ENCODE measurements at places on chromosomes 2 and 18.

GRCh38 chr2:26668041-26668440 lies 24.5 kb upstream of the KCNK3 start:
- no peak for DNase-seq

- DNase-seq: no peak
These were observed 14.1 kb upstream of the PMAIP1 start for GRCh38 chr18:59885579-59886163.

DNA sequence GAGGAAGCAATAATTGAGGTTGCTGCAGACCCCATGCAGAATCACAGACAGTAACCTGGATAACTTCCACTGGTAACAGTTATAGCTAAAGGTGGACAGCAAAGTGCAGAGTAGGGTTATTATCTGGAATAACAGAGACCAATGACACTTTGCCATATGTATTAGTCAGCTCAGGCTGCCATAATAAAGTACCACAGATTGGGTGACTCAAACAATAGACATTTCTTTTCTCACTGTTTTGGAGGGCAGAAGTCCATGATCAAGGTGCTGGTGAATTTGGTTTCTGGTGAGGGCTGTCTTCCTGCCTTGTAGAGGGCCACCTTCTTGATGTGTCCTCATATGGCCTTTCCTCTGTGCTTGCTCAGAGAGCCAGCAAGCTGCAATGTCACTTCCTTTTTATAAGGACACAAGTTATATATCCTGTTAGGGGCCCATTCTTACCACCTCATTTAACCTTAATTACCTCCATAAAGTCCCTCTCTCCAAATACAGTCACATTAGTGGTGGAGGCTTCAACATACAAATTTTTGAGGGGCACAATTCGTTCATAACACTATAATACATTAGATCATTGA lies 191.0 kb upstream of the LRP1B start:
- DNase-seq: no peak

DNA sequence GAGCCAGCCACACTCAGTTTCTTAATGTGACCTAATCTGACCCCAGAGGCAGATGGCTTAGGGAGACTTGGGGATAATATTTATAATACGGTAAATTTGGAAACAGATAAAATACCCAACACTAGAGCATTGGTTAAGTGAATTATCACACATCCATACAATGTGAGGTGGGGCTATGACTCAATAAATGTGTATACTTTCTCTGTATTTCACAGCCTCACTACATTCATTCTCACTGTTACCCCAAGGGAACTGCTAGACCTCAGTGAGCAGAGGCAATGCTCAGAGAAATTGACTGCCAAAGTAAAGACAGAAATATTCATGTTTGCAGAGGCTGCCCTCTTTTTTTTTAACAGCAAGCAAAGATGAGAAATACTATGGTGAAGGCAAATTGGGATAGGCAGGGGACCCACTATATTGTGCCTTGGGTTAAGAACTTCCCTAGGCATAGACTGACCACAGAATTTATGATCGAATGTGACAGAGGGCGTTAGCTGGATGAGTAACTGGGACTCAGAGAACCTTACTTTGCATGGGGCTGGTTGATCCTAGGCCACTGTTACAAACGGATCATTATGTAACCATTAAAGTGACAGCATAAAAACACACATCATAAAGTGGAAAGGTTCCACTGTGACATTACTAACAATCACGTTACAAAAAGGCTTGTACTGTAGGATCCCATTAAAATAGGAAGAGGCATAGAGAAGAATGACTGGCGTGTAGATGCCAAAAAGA lies 246.0 kb upstream of the LYPD1 start:
- no peak for DNase-seq

- DNase-seq: no peak
These were observed 15.3 kb downstream of the CAPN14 start for GRCh38 chr2:31202041-31202440.

GRCh38 chr2:95179451-95179850 lies 13.8 kb downstream of the ZNF2 start:
- DNase-seq: no peak

DNA sequence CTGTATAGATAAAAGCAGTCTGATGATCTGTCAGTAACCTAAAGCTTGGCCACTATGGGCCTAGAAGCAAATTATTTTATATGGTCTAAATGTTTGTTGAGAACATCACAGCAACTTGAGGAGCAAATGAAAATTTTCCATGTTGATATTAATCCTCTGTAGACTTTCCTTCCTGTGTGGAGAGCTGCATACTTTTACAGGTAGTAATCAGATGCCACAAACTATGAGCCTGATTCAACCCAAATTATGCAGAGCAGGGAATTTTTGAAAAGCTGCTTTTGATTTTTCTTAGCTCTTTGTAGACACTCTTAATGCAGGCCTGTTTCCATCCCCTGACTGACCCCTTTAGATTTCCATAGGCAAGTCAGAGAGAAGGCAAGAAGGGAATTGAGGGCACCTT lies 17.3 kb downstream of the PAX3 start:
- no peak for DNase-seq

Data from natural killer cell (primary cell).